Stimulated activated CD8-positive, alpha-beta memory T cell treated with anti-CD3 and anti-CD28 coated beads, Interleukin-2, amount 100 ng/mL, for 48 hours (primary cell): ENCODE measurements at places on chromosomes 4 and X.

DNA sequence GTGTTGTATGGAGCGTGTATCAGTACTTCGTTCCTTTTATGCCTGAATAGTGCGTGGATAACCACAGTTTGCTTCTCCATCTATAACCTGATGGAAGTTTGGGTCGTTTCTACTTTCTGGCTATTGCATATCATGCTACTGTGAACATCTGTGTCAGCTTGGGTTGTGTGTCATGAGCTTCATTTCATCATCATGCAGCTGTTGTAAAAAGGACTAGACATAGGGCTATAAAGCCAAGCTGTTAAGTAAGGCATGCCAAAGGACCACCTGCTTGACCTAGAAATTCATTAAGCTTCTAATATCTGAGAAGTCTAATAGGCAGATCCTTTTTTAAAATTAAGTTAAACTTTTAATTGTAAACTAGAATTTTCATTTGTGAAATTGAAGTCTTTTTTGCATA lies 18.4 kb downstream of the SMS start:
- DNase-seq = no peak

DNA sequence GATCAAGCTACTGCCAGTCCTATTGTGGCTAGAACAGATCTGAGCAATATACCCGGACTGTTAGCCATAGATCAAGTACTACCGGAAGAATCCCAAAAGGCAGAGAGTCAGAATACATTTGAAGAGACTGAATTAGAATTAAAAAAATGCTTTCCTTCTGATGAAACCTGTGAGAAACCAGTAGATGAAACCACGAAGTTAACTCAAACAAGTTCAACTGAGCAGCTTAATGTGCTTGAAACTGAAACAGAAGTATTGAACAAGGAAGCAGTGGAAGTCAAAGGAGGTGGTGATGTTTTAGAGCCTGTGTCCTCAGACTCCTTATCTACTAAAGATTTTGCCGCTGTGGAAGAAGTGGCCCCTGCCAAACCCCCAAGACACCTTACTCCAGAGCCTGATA lies 46.8 kb downstream of the WDR44 start:
- no peak for DNase-seq

GRCh38 chr4:48495941-48496340 lies 5.9 kb downstream of the ZAR1 start:
- no peak for DNase-seq

GRCh38 chrX:40143987-40144386 lies 46.2 kb upstream of the BCOR start:
- DNase-seq = no peak

DNA sequence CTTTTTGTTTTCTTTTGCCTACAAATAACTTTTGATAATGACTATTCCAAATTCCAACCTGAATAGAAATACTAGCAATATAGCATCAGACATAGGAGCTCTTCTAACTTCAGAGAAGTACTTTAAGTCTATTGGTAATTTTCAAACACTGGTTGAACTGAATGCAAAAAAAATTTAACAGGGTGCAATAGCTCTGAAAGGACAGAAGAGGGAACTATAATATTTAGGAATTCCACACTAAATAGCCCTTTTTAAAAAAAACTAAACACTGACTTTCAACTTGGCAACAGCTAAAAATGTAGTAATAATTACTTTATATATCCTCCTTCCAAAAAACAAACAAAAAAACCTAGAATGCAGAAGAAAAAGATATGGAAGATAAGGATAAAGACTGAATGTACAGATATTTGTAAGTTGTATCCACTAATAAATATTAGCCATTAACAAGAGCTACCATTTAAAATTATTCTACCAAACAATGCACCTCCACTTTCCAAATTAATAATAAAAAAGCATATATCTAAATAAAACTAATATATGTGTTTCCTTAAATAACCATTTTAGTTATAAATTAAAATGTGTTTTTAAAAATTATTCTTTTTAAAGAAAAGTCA lies 81.4 kb downstream of the FBXW7 start:
- DNase-seq = no peak

- no peak for DNase-seq
Observed at GRCh38 chrX:133323431-133323830, 91.9 kb downstream of the GPC4 start.

GRCh38 chr4:1112174-1112820 lies 1.1 kb downstream of the RNF212 start:
- no peak for DNase-seq

DNA sequence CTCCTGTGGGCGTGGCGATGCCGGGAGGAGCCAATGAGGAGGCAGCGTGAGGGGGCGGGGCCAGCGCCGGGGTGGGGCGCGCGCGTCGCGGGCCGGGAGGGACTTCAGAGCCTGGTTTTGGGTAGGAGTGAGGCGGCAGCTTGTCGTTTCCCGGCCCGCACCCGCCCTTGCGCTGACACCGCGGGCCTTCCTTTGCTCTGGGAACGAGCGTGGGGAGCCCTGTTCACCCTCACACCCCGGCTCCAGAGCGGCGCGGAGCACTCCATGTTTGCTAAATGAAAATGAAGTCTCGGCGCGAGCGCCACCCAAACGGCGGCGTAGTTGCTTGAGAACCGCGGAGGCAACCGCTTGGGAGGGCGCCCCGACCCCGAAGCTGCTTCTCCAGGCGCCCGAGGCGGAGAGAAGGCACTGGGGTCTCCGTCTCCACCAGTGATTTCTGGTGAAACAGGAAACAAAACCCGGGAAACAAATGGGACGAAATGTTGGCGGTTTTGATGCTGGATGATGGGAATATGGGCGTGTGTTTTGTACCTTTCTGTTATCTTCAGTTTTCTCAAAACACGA lies 497 bp upstream of the GRPEL1 start:
- DNase-seq = no peak

DNA sequence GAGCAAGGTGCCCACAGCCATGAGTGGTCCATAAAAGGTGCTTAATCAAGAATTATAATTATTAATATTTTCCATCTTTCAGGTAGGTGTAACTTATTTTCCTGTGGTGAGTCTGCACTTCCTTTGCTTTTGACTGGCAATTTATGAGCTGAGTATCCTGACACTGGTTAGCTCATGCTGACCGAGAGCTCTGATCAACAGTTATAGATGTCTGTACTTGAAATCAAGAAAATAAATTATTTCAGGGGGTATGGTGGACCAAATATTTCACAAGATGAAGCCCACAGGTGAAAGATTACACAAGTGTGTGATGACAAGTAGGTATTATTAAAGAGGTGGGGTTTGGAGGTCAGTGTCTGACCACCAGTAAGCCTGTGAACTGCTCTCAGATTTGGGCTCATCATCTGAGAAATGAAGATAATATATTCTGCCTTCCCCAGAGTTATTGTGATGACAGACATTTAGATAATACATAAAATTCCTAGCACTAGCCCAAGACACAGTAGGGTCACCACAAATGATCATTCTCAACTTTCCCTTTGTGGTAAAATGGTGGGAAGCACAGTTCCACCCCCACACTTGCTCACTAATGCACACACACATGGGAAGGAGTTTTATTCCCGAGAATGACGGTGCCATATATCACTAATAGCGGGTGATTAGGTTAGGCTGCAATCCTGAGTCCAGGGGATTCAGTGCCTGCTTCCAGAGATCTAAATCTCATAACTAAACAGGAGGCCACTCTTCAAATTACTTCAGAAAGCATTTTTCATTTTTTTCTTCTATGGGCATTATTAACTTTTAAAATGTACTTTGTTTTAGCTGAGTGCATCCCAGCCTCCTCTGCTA lies 34.0 kb upstream of the PACRGL start:
- no peak for DNase-seq
